Stimulated activated CD4-positive, alpha-beta T cell treated with anti-CD3 and anti-CD28 coated beads, TNF-alpha, amount 100 ng/mL, for 1 hour (primary cell): ENCODE measurements at places on chromosomes 4 and X.

DNA sequence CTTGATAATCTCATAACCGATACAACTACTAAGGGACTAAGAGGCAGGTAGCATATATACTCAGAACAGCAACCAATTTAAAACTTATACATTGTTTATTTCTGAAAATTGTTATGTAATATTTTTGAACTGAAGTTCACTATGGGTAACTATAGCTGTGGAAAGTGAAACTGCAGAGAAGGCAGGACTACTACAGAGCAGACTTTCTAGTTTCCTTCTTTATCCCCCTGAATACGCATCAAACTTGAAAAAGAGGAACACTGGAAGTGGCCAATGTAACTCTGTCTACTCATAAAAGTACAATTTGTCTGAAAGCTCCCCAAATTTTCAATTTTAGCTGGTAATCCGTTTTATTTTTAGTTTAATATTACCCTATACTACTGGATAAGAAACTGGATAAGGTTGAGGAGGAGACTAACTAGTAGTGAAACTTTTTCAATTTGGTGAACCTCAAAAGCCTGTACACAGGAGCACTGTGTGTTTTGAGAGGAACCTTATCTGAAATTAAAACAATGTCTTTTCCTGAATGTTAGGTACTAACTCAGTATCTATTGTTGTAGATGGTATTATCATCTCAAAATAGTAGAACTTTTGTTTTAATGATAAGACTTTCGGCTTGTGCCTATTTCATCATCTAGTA is 225.8 kb downstream of the GABRG1 start:
- no peak for DNase-seq

- no peak for DNase-seq
These were observed 9.8 kb downstream of the CAPN6 start for GRCh38 chrX:111260451-111260850.

DNA sequence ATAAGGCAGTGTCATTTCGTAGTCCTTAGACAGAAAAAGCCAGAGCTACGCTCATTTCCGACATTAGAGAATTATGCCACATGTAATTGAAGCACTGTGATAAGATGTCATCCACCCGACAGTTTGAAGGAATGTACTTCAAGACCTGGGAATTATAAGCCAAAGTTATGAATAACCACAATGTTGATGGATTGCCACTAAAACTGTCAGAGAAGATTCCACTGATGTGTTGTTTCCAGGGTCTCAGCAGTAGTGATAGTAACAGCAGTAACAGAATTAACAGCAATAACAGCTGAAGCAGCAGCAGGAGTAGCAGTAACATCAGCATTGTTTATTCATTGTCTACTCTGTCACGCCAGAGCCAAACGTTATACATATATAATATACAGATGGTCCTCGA is 24.7 kb downstream of the RAB33A start:
- DNase-seq, result no peak

DNA sequence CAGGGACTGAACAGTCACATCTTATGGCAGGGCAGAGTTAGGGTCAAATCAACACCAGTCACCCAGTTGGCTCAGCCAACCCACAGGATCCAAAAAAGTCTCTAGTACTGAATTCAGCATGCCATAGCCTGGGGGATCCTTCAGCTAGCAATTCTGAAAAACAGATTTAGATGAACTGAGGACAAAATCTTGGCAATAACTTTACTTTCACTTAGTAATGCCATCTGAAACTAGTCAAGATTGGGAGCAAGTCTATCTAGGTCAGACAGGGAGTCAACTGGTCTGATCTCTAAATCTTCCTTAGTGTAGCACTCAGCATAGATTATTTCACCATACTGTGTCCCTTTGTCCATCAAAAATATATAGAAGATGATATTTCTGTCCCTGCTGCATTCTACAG is 76.0 kb downstream of the HHIP start:
- no peak for DNase-seq

GRCh38 chr4:105191621-105192210 is 45.0 kb downstream of the TET2 start:
- no peak for DNase-seq

- DNase-seq, result no peak
These were observed 37.1 kb upstream of the GPM6B start for GRCh38 chrX:13854003-13854402.

DNA sequence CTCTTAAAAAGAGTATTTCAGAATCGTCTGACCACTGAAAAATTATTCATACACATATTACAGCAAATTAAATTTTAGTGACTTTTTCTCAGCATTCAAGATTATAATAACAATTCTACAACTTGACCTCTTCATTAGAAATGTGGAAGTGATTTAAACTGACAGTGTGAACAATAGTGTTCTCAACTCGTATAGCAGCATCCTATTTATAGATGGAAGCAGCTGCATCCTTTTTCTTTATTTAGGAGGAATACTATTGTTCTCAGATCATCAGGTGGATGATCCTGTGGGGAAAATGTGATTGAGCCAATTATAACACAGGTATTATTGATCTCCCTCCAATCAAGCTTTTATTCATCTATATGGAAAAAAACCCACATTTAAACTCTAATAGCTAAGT is 56.7 kb downstream of the RAPGEF2 start:
- DNase-seq, result no peak

DNA sequence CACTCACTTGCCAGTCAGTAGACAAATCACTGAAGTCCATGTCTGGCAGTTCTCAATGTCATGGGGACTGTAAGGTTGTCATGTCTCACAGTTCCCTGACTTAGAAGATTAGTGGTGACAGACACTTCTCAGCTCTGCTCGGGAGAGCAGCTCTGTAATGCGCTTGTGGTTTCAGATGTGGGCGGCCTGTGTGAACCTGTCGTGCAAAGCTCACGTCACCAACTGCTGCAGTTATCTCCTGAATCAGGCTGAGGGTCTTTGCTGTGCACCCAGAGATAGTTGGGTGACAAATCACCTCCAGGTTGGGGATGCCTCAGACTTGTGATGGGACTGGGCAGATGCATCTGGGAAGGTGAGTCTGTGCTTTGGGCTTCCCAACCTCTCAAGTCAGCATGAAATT is at the start of gene IL9R:
Gene IL9R, plus strand, starts transcription at position 261 of the 400 bp plus-strand sequence. Its CDS starts 64 bp downstream, at position 325.
- no peak for DNase-seq
